Activated T-helper 17 cell treated with anti-CD3 and anti-CD28 coated beads, Interleukin-2, amount 50 U/mL, for 72 hours (primary cell): ENCODE measurements at places on chromosomes 3 and 15. TPM values are rescaled to one million over a fixed set of nuclear protein-coding genes. Genes with fewer than 3 reads are reported as not detected.
A peak's percentile ranks its signal among the peaks of the same experiment; 100 is the strongest.

Gene SHC4
- total RNA-seq, result 1.0 TPM

DNA sequence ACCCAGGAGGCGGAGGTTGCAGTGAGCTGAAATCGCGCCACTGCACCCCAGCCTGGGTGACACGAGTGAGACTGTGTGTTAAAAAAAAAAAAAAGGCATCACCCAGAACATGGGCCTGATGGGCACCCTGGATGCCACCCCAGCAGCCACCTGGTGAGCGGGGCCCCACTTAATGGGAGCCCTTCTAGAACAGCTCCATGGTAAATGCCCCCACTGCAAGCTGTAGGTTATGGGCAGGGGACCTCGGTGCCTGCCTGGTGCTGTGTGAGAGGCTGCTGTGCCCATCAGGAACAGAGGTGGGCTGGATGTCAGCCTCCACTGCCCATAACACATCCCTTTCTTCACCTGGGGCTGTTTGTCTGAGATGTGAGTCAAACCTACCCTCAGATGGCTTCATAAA, 156.2 kb upstream of the MEF2A start:
- ATAC-seq, result no peak

- ATAC-seq, result no peak
These were observed 38.5 kb downstream of the HPS3 start for GRCh38 chr3:149167898-149168297.

GRCh38 chr3:16072420-16073110, 101.9 kb upstream of the GALNT15 start:
- ATAC-seq, result no peak

- no peak for ATAC-seq
These were observed 34.5 kb downstream of the KBTBD12 start for GRCh38 chr3:127949446-127950055.

Gene PROK2
- total RNA-seq, result 4.6 TPM

- ATAC-seq, result no peak
These were observed 128.0 kb downstream of the ATP8B4 start for GRCh38 chr15:49990835-49991545.

DNA sequence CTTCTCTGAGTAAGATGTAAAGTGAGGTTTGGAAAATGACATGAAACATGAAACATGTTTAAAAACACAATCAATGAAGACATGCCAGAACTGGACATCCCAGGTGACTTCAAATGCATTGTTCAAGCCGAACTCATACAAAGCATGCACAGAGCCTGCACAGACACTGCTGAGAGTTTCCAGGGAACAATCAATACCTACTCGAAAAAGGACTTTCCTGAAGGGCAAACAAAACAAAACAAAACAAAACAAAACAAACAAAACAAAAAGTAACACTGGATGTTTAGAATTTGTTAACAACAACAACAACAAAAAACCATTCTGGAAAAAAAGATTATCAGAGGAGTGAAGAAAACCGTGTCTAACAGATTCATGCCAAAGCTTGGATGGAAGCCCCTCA, 10.5 kb upstream of the TM4SF19 start:
- no peak for ATAC-seq

Gene TTLL13
- total RNA-seq, result 1.3 TPM

DNA sequence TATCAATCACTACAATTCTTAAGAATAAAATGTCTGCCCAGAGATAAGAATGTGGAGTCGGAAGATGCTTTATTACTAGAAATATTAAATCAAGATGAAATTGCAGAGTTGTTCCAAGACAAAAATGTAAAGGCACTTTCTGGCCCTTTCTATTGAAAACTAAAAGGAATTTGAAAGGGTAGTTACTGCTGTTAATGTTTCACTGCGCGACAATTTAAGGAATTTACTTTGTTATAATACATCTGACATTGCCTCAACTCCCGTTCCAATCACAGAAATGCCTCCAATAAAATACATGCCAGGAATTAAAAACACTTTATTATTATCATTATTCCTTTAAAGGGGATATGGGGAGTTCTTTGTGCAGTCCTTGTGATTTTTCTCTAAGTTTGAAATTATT, 26.4 kb downstream of the RSL24D1 start:
- no peak for ATAC-seq

Gene MYZAP
- total RNA-seq, result not detected

DNA sequence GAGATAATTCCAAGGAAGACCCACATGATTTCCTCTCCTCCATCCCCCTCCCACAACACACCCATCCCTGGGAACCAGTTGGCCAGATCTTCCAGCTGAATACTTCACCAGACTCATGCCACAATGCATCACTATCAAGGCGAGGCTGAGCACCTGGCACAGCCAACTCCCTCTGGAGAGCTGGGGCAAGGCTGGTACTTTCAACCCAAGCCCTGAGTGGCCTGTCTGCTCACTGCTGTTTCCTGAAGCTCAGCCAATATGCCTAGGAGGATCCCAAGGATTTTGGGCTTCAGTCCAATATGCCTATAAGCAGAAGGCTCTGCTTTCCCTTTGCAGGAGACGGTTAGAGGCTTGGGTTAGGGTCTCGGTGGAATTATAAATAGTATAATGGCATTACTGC, 90.9 kb upstream of the NEO1 start:
- ATAC-seq, result no peak

GRCh38 chr3:112751061-112751460, 95.6 kb downstream of the CD200R1L start:
- no peak for ATAC-seq

Gene SEMA3G
- total RNA-seq, result 0.08 TPM

GRCh38 chr15:82298520-82298919, 35.9 kb downstream of the SAXO2 start:
- ATAC-seq, result peak; percentile 82

GRCh38 chr15:74954515-74954914, 2.1 kb downstream of the RPP25 start:
- ATAC-seq, result no peak

- ATAC-seq, result no peak
These were observed 27.6 kb upstream of the ARL6 start for GRCh38 chr3:97736928-97737327.

Gene GOLGA8A
- total RNA-seq, result 169 TPM

DNA sequence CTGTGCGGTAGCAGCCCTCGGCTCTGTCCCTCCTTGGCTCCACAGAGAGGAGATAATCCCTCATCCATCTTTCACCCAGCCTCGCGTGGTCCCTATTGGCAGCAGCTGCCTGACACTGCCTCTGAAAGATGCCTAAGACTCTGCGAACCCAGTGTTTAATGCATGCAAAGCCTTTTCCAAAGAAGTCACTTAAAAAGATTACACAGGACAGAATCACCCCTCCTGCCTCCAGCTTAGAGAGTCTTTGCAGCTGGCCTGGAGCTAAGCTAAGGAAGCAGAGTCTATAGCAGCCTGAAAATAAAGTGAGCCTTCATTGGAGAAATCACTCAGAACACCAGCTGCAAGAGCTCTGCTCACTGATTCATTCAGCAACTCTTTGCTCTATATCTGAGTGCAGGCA, 247.2 kb downstream of the SHQ1 start:
- no peak for ATAC-seq

GRCh38 chr3:140580746-140581145, 97.1 kb upstream of the TRIM42 start:
- ATAC-seq, result no peak

DNA sequence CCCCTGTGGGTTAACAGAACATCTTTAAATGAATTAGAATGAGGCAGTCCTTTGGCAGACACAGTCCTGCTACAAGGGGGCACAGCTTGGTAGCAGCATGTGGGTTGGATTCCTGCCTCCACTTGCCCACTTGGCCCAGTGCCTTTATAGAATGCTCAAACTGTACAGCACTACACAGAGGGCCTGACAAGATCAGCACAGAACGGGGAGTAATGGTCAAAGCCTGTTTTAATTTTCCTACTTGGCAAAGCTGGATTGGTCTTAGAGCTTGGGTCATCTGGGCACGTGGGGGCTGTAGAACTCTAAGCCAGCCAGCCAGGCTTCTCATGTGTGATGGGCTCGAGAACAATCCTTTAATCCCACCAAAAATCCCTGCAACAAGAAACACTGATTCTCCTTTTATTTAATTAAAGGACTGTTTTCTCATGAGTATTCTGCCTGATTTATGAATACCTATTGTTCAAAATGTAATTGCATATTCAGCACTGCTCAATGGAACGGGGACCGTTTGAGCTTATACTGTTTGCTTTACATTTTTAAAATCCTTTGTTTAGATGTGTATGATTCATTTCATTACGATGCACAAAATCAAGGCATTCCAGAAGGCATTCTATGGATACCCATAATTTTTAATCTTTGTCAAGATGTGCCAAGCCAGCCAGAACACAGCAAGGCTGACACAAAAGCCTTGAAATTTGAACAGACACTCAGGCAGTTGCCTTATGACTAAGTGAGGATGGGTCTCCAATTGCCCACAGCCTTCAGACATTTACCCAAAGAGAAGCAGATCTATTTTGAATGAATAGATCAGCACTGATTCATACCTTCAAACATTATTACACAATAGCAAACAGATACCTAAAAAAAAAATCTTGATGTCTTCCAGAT, 249.3 kb upstream of the TGFBR2 start:
- ATAC-seq, result no peak

Gene EBLN2
- total RNA-seq, result 9.8 TPM

DNA sequence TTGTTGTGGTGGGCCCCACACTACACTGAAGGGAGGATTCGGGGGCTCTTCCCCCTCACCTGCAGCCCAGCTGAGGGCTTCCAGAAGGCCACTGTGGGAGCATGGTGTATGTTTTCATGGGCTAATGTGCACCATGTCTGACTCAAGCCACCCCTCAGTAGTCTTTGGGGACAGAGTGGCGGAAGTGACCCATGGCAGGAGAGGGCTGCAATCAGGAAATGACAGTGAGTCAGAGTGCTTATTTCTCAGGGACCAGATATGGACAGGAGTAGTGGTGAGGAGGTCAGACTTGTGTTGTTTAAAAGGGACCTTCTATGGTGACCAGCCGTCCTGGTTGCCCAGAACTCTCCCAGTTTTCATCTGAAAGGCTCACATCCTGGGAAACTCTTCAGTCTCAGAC, 32.8 kb upstream of the SLC9A9 start:
- ATAC-seq, result no peak

DNA sequence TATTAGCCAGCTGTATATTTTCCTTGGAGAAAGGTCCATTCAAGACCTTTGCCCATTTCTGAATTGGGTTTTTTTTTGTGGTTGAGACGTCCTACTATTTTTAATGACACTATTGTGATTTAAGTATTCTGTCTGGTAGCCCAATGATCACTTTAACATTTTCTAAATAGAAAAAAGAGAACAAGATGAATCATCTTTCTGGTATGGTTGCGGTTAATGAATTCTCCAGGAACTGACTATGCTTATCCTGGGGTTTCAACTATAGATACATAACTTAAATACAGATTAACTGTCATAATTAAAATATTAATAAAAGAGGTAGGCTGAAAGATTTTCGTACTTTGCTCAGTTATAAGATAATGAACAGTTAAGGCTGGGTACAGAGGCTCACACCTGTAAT, 51.9 kb downstream of the PBRM1 start:
- ATAC-seq, result no peak

Gene MOBP
- total RNA-seq, result not detected

- ATAC-seq, result no peak
These were observed 851.0 kb downstream of the DIPK2A start for GRCh38 chr3:144822671-144823070.

GRCh38 chr3:126481808-126482502, 6.3 kb upstream of the ZXDC start:
- ATAC-seq, result no peak

GRCh38 chr15:91411586-91411985, 311.5 kb downstream of the SV2B start:
- no peak for ATAC-seq

Gene EPB42
- not detected for total RNA-seq

DNA sequence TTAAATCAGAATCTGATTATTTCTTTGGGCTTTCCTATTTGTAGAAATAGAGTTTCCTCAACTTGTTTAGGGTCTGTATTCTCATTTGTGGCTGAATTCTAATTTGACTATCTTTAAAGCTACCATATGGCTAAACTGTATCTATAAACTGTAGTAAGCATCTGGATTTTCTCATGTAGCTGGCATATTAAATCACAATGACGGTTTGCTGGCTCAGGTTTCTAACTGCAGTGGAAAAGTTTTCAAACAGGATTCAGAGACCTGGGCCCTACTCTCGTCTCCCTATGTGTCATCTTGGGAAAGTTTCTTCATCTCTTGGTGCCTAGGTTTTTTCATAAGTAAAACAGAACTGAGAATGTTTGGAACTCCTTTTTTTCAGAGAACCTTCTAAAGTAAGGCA, 68.3 kb downstream of the GALK2 start:
- ATAC-seq, result no peak

DNA sequence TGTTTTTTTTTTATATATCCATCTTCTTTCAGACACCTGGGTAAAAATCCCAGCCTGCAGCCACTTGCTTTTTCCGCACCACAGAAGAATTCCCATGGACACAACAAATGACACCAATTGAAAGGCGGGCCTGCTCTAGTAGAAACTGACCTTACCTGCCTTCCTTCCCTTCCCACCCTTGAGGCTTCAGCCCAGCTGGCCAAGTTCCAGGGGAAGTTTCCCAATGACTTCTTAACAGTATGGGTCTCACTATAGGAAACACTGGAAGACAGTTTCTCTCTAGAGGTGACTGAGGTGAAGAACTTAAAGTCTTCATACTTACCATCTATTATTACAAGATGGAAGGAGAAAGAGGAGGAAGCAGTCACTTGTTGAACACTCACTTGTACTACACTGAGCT, 714.2 kb upstream of the NR2F2 start:
- no peak for ATAC-seq

GRCh38 chr15:51696566-51696965, 15.3 kb downstream of the SCG3 start:
- no peak for ATAC-seq

- no peak for ATAC-seq
These were observed 1.5 kb downstream of the IQSEC1 start for GRCh38 chr3:13071695-13072094.

Gene CPEB1
- total RNA-seq, result 0.26 TPM

Gene LNP1
- 1.8 TPM for total RNA-seq

- ATAC-seq, result peak; percentile 25
These were observed 556 bp downstream of the CRYBG3 start for GRCh38 chr3:97822359-97822775.

DNA sequence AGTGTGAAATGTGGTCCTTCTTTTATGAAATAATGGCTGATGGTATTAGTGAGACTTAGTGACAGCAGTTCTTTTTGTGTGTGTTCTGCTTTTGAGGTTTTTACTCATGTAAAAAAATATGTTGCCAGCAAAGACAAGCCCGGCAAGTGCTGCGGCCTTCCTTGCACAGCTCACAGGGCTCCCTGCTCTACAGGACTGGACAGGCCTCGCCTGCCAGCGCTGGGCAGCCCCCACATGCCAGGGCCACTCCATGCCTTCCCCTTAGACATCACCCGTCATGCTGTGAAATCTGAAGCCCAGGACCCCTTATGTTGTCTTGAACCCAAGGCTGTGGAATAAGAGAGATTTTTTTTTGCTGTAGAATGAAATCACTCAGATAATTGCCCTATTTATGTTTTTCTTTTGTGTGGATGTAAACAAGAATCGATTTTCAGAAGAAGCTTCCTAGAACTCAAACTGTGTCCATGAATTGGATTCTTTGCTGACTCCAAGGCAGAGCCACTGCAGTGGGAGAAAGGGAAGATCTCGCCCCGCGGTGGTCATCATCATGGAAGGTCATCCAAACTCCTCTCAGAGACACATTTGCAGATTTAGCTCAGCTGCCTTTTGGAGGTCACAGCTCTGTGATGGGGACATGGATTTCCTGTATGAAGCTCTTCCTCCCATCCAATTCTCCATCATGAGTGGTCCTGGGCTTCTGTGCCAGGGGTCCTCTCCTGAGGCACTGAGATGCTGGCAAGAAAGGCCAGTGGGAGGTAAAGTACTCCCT, 150.8 kb downstream of the ATP10A start:
- ATAC-seq, result no peak
